Fibroblast of skin of right biceps (primary cell): ENCODE measurements at places on chromosomes 2 and 18.

- no peak for DNase-seq
Measured at GRCh38 chr2:174572556-174572955, 25.0 kb downstream of the WIPF1 start.

DNA sequence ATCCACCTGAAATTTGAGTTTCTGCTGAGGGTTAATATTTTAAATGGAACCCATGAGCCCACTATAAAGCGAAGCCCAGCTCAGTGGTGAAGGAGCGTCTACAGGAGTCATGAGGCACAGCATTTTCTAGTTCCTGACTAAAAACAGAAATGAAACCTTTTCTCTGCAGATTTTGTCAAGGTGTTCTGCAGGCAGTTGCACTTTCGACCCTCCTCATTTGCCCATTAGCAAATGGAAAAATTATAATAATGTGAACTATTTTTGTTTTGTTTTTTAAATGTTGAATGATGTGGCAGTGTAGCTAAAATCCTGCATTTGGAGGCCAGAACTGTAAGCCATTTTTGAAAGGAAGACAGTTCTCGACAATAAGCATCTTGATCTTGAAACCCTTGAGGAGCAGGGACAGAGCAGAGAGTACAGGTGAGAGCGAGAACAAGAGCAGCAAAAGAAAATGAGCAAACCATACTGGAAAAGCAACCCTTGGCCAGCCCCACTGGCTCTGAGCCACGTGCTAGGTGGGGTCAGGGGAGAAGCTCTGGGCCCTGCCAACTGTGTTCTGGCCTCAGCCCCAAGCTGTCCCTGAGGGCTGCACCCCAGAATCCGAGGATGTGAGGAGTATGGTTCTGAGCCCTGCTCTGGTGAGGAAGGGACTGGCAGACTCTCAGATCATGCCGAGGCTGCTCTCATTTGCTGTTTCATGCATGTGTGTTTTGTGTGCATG lies 26.4 kb upstream of the COPS8 start:
- no peak for DNase-seq

GRCh38 chr18:48894799-48895346 lies 55.9 kb downstream of the SMAD7 start:
- no peak for DNase-seq

- DNase-seq: no peak
Measured at GRCh38 chr18:80033181-80034067, 810 bp upstream of the RBFA start.

GRCh38 chr2:11652553-11652952 lies 17.4 kb downstream of the NTSR2 start:
- no peak for DNase-seq

GRCh38 chr18:32918692-32919250 lies 145.9 kb upstream of the KLHL14 start:
- DNase-seq: no peak

DNA sequence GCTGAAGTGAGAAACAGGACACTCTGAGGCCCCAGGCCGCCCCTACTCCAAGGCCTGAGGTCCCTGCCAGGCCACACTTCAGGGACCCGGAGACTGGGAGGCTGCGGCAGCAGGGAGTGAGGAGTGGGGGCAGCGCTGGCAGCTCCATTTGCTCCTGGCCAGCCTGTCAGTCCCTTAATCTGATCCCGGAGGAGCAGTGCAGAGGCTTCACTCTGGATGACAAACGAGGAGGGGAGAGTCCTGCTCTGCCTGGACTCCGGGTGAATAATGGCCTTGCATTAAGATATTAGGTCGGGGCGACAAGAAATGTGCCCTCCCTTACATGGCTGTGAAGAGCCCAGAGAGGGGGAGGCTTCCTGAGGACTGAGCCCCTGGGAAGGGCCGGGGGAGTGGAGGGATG lies 14.3 kb upstream of the PRSS56 start:
- DNase-seq: no peak

- DNase-seq: no peak
Measured at GRCh38 chr2:10002109-10002508, 41.2 kb upstream of the KLF11 start.

GRCh38 chr2:236940497-236940896 lies 145.2 kb upstream of the COPS8 start:
- DNase-seq: no peak

GRCh38 chr18:48529796-48530195 lies 9.0 kb upstream of the CTIF start:
- peak; percentile 94 for DNase-seq

GRCh38 chr2:30514848-30515435 lies 67.9 kb downstream of the LCLAT1 start:
- DNase-seq: no peak

DNA sequence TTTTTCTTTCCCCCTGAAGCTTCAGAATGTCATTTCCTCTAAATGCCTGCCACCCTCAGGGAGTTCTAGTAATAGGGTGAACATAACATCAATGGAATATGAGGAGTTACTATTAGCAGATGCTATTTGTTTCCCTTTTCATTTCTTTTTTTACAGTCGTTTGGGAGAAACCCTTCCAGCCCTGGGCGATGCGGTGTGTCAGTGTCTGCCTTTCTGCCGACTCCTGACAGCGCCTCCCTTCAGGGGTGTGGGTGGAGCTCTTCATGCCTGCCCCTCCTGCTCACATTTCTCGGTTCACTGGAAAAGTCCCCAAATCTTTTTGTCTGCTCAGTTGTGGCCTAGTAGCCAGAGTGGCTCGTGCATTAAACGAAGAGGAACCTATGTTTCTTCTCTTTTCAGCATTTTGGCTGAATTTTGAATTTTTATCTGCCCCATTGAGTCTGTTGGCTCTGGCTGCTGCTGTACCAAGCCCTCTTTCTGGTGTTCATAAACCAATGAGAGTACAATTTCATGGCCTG lies 72.3 kb downstream of the FMNL2 start:
- peak; percentile 41 for DNase-seq

DNA sequence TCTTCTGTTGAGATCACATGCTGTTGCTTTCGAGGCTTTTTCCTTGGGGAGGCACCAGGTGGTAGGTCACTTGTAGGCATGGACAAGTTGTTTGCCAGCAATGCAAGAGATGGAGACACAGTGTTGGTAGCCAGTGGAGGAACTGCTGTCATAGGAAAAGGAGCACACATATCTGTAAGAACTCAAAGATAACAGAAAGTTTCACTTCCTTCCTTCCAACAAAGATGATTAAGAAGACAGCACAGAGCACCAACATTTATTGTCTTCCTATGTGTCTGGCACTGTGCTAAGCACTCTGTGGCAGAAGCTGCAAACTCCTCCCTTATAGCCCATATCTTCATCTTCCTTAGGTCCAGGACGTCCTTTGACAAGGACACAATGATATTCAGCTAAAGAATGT lies 64.5 kb upstream of the AMMECR1L start:
- DNase-seq: no peak

DNA sequence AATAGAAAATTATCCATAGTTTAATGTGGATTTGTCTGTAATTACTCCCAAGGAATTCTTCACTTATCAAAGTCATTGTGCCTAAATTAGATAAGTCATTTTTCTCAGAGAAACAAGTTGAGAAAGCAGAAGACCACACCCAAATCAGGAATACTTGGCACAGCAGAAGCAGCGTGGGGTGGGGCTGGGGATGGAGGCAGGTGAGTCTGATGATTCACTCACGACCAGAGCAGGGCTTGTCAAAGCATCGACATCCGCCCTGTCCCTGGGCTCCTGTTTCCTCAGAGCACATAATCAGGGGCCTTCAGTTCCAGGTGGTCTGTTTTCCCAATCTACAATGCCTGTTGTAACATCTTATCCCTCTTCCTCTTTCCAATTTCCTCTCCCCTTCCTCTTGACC lies 31.5 kb upstream of the COLEC12 start:
- no peak for DNase-seq

DNA sequence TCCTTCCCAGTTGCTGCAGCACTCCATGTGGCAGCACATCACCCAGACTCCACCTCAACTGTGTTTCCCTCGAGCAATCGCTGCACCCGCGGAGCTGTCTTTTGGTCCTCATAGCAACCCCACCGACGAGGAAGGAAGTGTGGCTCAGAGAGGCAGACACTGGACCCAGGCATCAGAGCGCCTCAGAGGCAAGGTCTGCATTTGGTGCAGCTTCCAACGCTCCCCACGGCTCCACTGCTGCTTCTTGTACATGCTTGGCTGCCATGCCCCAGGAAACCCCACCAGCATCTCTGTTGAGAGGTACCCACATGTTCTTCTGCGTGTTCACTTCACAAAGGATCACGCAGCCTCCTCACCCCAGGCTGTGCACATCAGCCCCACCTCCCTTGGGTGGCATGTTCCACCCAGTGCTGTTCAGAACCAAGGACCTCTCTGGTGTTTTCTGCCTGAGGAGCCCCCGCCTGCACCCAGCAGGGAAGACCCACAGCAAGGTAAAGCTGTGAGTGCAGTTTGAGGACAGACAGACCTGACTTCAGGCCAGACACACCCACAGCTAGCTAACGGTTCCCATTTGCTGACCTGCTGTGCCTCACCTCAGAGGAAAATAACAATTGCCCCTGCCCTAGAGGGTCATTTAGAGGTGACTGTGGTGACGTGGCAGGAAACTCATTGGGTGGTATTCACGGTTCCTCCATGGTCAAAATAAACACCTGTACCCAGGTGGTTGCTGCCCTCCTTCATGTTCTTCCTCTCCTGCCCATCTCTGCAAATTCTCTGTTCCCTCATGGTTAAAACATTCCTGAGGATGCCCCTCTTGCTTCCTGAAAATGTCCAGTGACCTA lies 326.3 kb upstream of the MYT1L start:
- DNase-seq: no peak

DNA sequence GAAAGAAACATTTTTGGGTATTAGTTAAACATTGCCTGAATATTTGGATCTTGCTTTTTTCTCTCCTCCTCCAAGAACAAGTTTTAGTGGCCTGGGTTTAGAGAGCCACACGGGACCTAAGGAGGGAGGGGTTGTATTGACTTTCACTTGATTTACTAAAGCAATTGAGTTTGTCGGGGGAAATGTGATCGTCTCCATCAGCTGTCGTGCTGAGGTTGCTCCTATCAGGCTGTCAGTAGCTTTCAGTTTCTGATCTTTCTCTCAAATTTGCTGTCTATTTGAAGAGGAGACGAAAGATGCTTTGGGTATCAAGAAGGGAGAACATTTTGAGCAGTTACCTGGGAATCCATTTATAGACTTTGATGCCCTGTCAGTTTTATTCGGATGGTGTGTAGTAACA lies 106.0 kb downstream of the SETBP1 start:
- no peak for DNase-seq

- no peak for DNase-seq
Measured at GRCh38 chr18:31241900-31242409, 76.0 kb upstream of the DSG1 start.

- DNase-seq: no peak
Measured at GRCh38 chr18:52289392-52289791, 50.6 kb upstream of the DCC start.

- DNase-seq: no peak
Measured at GRCh38 chr2:15874321-15874720, 66.0 kb upstream of the MYCN start.

GRCh38 chr2:239092571-239093294 lies 244.8 kb downstream of the TWIST2 start:
- no peak for DNase-seq

DNA sequence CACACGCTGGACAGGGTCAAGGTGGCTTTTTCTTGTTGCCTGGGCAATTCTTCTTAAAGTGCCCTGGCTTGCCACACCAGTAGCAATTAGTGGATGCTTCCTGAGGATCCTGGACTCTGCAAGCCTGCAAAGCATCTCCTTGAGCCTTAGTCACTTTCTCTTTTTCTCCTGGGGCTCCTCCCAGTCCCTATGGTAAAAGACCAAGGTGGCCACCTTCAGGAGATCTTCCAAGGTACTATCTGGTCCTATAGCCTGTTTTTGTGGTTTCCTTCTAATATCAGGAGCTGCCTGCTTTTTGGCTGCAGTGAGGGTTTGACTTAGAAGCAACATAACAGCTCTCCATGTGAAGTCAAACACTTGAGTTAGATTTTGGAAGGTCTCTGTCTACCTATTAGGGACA lies 33.3 kb upstream of the GMCL1 start:
- DNase-seq: no peak

GRCh38 chr2:190554357-190555006 lies 20.0 kb upstream of the NEMP2 start:
- no peak for DNase-seq

DNA sequence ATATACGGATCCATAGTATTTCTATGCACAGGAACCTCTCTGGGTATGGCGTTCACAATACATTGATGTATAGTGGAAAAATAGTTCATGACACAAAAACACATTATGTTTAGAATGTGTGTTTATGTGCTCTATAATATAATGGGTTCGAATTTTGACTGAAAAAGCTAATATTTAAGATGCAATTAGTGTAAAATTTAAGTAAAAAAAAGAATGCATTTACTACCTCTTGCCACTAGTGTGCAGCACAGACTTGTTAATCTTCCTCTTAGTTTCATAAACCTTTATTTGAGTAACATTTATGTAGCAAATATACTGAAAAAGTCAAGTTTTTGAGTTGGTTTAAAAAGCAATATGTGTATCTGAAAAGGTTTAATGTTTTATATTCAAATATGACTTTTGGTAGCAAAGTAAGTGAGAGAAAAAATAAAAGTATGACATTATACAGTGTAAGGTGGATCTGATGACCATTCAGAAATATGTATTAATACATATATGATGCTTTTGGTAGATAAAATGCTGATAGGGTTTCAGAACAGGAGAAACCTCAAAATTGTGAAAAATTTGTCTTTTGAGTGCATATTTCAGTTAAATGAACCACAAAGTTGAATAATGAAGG lies 49.4 kb downstream of the CCDC102B start:
- DNase-seq: peak; percentile 24

GRCh38 chr18:69885841-69886531 lies 61.7 kb downstream of the CD226 start:
- no peak for DNase-seq

GRCh38 chr2:85273738-85274731 lies 53.8 kb downstream of the TGOLN2 start:
- DNase-seq: peak; percentile 88

- no peak for DNase-seq
Measured at GRCh38 chr18:38879871-38880270, 1314.3 kb upstream of the CELF4 start.

DNA sequence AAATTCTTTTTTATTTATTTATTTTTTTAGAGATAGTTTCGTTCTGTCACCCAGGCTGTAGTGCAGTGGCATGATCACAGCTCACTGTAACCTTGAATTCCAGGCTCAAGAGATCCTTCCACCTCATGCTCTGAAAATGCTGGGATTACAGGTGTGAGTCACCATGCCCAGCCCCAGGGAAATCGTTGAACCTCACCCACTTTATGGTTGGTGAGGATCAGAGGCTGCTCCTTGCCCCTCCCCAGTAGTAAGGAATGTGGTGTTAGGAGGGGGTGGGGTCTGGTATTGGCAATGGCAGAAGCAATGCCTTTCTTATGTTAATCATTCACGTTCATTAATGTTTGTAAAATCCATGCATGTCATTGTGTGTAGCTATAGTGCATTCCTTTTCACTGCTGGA lies 161.9 kb downstream of the SUCLG1 start:
- DNase-seq: peak; percentile 2

GRCh38 chr18:27723168-27723567 lies 453.8 kb downstream of the CDH2 start:
- peak; percentile 61 for DNase-seq

DNA sequence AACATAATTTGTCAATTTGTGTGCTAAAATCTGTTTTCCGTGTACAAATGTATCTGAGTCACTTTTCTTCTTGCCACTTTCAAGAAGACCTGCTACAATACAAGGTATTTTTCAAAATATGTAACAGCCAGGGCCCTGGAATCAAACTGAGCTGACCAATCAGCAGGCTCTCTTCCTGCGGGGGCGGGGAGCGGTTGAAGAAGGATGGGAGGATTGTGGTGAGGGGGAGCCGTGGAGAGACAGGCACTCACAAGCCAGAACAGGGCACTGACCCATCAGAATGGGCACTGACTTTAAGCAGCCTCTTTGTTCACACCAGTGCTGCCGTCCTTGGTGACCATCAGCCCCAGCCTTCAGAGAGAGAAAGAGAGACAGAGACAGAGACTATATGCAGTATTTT lies 40.6 kb upstream of the CCNYL1 start:
- DNase-seq: no peak
